Stimulated activated CD4-positive, alpha-beta T cell treated with anti-CD3 and anti-CD28 coated beads, Interleukin-1b, Interleukin-23, amount 100 ng/mL, for 24 hours (primary cell): ENCODE measurements at places on chromosomes 6 and 20.

DNA sequence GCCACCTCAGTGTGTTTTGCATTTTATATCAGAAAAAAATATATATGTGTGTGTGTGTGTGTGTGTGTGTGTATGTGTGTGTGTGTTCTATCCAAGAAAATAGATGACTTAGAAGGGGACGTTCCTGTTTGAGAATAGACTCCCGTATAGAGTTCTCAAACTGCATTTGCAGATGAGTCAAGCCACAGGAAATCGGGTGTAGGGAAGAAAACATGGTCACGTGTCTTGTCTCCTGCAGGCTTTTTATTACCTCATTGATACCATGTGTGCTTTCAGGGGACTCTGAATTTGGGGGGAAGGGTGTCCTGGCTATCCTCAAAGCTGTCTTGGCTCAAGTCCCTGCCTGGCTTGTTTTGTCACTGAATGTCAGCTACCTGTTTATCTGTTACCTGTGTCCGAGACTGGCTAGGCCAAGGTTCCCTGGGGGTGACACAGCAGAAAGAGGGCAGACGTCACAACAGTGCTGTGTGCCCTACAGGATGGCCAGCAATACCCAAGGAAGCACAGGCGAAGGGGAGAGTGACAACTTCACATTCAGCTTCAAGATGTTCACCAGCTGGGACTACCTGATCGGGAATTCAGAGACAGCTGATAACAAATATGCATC lies 55.7 kb upstream of the NOP56 start:
- no peak for DNase-seq

- no peak for DNase-seq
Observed at GRCh38 chr20:2825761-2826160, 9.6 kb downstream of the TMEM239 start.

DNA sequence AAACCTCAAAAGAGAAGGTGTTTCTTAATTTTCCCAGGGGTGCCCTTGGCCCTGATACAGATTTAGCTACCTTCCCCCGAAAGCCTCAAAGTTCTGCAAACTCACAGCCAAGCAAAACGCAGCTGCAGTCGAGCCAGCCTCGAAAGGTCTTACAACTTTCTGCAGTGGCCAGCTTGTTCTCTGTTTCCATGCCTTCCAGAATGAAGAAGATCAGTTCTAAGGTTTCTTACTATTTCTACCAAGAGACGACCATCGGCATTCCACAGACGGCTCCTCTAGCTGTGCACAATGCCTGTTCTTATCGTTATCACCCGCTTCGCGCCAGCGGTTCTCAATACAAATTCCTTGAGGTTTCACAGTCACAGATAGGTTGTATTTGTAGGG lies 28.5 kb upstream of the CCR6 start:
- DNase-seq: no peak

DNA sequence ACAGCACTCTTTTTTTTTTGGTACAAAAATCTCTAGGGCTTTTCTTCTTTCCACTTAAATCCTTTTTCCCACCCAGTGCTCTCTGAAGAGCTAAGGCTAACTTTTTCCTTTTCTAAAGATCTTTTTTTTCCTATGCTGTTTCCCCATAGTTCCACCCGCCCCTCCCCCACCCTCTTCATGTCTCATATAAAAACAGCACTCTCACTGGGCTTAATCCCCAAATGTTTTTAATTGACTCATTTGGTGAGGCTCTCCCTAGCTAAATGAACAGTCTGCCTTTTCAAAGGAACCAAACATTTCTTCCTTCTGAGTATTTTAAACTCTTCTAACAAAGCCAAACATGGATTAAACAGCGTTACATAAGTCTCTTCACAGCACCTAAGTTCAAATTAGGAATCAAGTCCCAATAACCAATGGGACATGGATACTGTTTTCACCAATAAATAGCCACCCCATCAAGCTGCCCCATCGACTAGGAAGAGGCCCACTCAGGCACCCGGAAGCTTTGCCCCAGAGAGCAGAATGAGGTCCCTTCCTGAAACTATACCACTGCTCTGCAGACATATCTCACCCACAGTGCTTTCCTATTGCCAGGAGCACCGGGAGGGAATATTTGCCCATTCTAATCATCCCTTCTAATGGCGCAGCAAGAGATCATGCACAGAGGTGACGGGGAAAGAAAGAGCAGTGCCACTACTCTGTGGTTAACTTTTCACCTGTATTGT lies 63.7 kb downstream of the ATXN1 start:
- DNase-seq: no peak

DNA sequence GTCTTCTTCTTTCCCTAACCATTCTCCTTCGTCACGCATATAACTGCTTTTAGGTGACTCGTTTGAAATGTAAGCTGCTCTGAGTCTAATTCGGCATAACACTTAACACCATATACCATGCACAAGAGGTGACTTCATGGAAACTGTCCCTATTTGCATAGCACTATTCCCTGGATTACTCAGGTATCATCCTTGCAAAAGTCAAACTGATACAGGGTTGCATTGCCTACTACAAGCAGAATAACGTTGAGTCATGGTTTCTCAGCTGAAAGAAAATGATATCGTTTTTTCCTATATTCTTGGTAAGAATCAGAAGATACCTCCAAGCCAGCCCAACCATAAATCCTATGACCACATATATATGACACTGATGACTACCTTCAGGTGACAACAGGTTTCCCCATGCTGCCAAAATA lies 227.5 kb downstream of the ATXN1 start:
- DNase-seq: no peak

DNA sequence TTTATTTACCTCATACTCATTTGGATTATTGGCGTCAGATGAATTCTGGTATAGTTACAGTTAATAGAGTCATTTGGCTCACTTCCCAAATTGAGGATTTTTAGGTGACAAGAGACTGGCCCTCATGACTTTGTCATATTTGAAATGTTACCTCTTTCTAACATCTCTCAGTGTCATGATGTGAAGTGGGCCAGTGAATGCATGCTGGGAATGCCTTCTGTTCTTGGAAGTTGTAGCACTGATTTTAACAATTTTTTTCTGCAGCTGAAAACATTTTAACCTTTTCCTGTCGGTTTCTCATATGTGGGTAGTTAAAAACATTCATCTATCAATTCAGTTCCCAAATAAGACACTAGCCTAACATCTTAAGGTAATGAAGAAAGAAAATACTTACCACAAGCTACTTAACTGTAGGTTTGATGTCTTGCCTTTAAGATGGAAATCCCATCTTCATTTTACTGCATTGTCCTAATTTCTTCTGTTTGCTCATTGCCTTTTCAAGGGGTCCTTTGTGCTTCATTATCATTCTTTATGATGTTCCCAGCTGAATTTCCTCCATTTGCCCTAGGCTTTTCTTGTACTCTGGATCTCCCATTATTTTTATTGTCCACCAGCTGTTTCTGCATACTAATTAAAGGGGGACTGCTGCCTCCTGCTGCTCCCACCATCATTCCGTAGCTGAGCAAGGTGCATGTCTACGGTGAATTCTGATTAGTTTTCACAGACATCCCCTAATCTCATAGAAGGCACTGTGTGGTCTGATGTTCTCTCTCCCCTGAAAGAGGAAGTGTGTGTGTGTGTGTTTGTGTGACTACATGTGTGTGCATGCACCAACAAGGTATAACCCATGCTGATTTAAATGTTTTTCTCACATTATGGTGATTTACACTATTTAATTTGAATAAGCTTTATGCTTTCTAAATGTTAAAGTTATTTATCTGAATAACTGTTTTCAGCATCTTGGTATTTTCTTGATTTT lies 109.5 kb downstream of the B3GAT2 start:
- no peak for DNase-seq

GRCh38 chr6:16800942-16801341 lies 39.7 kb upstream of the ATXN1 start:
- no peak for DNase-seq
